Stimulated activated CD4-positive, alpha-beta T cell treated with anti-CD3 and anti-CD28 coated beads, Interleukin-12 subunit alpha, Interleukin-12 subunit beta, amount 100 ng/mL, for 24 hours (primary cell): ENCODE measurements at places on chromosomes 4 and X.

GRCh38 chrX:82626978-82627377, 881.1 kb upstream of the POU3F4 start:
- DNase-seq, result no peak

- DNase-seq, result no peak
Observed at GRCh38 chr4:150252741-150253140, 174.5 kb downstream of the DCLK2 start.

- DNase-seq, result no peak
Observed at GRCh38 chr4:164621886-164622521, 131.9 kb upstream of the SMIM31 start.

DNA sequence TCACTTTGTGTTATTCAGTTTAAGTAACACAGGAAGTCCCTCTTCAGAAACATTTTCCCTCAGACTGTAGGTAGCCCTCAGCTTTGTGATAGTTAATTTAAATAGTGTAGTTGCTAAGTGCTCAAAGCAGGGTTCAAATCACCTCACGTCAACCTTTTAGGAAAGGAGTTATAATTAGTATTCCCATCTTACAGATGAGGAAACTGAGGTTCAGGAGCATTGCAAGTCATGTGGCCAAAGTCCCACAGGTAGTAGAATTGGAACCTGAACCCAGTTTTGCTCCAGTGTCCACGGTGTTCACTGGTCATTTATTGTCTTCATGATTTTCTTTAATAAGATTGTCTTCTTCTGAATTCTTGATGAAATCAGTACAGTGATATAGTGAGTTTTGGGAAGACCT, 4.3 kb upstream of the DCHS2 start:
- no peak for DNase-seq

DNA sequence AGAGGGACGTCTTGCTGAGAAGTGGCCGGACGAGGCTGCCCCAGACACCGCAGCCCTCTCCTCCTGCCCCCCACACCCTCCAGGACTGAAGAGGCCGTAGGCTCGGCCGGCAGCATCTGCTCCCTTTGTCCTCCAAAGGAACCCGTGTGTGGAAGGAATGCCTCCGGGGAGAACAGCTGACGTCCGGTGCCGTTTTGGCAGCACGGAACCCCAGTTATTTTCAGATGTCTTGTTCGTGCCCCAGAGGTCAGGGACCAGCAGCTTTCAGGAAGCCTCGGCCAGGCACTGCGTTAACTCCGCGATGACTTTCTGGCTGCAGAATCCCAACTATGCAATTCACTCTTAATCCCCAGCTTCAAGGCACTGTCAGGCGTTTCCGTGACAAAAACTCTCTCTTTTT, 10.9 kb upstream of the PPP2R3B start:
- no peak for DNase-seq

GRCh38 chr4:170242471-170242870, 152.7 kb upstream of the AADAT start:
- DNase-seq, result no peak

GRCh38 chrX:124573468-124573867, 227.1 kb downstream of the SH2D1A start:
- DNase-seq, result no peak

GRCh38 chrX:148069759-148070503, 88.8 kb downstream of the FMR1NB start:
- no peak for DNase-seq

- no peak for DNase-seq
Observed at GRCh38 chr4:27308379-27308778, 447.7 kb downstream of the STIM2 start.

- no peak for DNase-seq
Observed at GRCh38 chrX:8939322-8939721, 94.6 kb downstream of the FAM9B start.

GRCh38 chr4:108849611-108850168, 86.8 kb upstream of the ETNPPL start:
- DNase-seq, result no peak

DNA sequence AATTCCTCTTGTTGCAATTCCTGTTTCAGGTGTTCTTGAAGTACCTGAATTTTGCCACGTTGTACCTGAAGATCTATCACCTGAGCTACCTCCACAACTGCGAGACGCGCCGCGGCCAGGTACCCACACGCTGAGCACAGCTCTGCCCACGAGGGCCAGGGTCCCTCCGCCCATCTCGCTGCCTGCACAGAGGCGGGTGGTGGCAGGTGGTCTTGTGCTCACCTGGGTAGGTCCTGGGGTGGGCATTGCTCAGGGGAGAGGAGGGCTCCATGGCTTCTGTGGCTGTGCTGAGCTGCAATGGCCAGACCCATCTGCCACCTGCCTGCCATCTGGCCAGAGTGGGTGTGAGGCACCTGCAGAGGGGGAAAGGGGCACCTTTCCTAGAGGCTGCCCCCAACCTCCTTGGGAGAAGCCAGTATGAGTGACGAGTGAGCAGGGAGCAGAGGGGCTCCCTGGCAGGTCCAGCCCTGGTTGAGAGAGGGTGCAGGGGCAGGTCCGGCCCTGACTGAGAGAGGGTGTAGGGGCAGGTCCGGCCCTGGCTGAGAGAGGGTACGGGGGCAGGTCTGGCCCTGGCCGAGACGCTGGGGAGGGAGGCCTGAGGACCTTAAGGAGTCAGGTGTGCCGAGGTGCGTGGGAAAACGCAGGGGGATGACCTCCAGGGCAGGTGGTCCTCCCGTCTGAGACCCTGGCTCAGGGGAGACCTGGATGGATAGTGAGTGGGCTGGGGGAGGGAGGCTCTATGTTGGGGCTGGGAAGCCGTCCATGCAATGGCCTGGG, 10.7 kb downstream of the PDE6B start:
- DNase-seq, result no peak

DNA sequence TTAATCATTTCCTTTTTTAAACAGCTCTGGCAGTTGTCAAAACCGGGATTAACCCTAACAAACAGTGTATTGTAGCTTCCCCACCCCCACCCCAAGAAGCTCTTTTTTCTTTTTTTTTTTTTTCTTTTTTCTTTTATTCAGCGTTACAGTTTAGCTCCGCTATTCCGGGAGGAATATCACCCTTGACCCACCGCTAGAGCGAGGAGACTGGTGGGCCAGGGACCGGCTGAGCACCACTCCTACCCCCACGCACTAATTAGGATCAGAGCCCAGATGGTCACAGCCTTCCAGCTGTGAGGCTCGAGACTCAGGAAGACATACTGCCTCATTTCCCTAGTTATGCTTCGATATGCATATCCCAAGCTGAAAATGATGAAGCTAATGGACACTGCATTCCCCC, 2.0 kb downstream of the PARM1 start:
- DNase-seq, result no peak

- DNase-seq, result no peak
Observed at GRCh38 chrX:1411326-1411725, 19.4 kb upstream of the SLC25A6 start.

- DNase-seq, result no peak
Observed at GRCh38 chrX:153647461-153648357, 706 bp downstream of the DUSP9 start.

- DNase-seq, result no peak
Observed at GRCh38 chr4:168830777-168831512, 179.1 kb downstream of the CBR4 start.

DNA sequence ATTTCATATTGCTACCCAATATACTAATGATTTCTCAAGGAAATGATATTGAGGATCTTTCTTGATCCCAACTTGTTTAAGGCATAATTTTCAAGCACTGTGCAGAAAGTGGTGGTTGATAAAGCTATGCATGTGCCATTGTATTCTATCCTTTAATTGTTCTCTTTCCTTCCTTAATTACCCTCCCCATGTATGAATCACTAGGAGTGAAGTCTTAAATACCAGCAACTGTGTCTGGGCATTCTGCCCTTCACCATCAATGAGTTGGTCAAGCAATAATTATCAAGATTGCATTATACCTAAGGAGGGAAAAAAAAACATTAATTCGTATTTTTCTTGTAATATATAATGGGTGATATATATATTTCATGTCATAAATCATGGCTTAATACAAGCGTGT, 111.8 kb upstream of the FRMPD4 start:
- DNase-seq, result no peak

DNA sequence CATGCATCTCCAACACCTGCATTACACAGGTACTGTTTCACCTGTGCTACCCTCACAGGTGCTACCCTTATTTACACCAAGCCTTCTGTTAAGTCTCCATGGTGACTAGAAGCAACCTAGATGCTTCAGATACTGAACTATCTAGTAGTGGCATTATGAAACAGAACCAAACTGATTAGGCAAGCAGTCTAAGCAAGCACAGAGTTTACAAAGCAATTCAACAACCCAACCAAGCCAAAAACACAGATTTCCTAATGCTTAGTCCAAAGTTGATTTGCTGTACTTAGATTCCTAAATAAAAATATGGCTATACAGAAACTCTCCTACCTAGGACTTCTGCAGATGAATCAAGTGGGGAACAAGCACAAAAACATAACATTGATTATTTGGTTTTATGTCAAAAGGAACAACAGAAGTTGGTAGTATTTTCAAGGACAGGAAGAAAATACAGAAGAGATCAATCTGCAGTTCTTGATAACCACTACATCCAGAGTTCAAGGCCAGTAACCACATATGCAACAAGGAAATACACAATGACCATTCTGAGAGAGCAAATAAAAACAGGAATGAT, 3.2 kb downstream of the TAPT1 start:
- no peak for DNase-seq

DNA sequence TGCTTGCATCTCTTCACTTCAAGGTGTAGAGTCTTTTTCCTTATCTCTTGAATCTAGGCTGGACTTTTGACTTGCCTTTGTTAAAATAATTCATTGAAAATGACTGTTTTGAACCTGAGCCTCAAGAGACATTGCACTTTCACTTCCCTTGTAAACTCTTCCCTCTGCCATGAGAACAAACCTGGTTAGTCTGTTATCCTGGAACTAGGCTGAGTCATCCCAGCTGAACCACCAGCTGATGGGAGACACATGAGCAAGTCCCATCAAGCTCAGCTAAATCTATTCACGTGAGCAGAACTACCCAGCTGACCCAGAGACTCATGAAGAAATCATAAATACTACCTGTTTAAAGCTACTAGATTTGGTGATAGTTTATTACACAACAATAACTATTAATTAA, 202.3 kb upstream of the CENPE start:
- DNase-seq, result no peak

GRCh38 chr4:143397335-143397734, 60.7 kb downstream of the GAB1 start:
- no peak for DNase-seq

DNA sequence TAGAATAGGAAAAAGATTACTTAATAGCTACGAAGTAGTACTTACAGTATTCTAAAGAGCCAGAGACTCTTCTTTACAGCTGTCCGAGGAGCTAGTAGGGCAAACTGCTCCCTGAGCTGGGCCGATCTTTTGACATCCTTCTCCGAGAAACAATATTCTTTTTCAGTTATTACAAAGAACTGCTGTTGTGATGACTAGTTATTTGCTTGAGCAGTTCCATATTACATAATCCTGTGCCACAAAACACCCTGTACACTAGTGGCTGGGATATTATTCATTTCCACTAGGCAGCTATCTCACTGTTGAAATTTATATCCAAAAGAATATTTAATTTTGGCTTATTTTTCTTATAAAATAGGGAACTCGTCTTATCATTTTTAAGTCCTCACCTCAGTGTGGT, 278.3 kb downstream of the CHIC1 start:
- DNase-seq, result no peak

- no peak for DNase-seq
Observed at GRCh38 chrX:154092371-154092770, 5.1 kb downstream of the MECP2 start.

DNA sequence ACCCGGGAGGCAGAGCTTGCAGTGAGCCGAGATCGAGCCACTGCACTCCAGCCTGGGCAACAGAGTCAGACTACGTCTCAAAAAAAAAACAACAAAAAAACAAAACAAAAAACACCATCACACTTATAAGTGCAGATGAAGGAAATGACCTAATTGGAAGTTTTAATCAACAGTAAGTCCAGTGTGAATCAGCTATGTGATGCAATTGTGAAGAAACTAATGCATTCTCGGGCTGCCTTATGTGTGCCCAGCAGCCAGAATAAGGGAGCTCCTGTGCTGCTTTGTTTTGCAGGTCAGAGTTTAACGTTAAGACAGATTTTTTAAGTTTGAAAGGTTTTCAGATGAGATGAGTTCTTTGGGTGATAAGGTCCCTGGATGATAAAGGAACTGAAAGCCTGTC, 10.8 kb downstream of the DAPP1 start:
- DNase-seq, result no peak

- DNase-seq, result no peak
Observed at GRCh38 chr4:72875138-72875537, 194.4 kb downstream of the COX18 start.

GRCh38 chrX:122188751-122189150, 995.3 kb upstream of the GRIA3 start:
- DNase-seq, result no peak
